ENCODE measurements at places on chromosomes 2 and 18. TPM values are rescaled to one million over a fixed set of nuclear protein-coding genes. Genes with fewer than 3 reads are reported as not detected.

NPHP1 gene
- total RNA-seq: 4.1 TPM

- H3K4me1 ChIP-seq: peaks cover 8% of the 10 kb centered on the region
- no peak within 1 kb of the TSS for H3K27ac ChIP-seq
- H3K36me3 ChIP-seq: no peaks in the 10 kb centered on the region
Measured at GRCh38 chr2:98935777-98936352, at the start of gene CRACDL. CRACDL (minus strand) TSS chr2:98936225; CDS start chr2:98846800, 89,425 bp downstream.

- no peaks in the 10 kb centered on the region for H3K36me3 ChIP-seq
- no peaks in the 10 kb centered on the region for H3K27me3 ChIP-seq
- H3K4me1 ChIP-seq: no peaks in the 10 kb centered on the region
Measured at GRCh38 chr2:160005908-160006307, 56.5 kb downstream of the PLA2R1 start.

DNA sequence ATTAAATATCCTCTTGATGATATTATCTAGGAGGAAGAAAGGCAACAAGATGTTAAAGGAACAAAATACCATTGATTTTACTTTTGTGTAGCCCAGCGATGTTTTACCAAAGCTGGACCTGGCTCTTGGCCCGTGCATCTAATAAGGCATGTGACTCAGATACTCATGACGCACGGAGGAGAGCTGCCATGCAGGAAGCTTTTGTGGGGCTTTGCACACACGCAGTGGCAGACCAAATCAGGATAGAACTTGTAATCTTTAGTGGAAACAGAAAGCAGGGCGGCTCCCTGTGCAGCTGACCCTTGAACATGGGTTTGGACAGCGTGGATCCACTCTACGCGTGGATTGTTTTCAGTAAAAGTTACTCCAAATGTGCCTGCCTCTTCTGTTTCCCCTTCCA is 190.0 kb downstream of the NAPG start:
- H3K4me1 ChIP-seq: no peaks in the 10 kb centered on the region
- H3K36me3 ChIP-seq: no peaks in the 10 kb centered on the region
- no peak overlapping the region for H3K27ac ChIP-seq
- no peak overlapping the region for H3K4me3 ChIP-seq

DNA sequence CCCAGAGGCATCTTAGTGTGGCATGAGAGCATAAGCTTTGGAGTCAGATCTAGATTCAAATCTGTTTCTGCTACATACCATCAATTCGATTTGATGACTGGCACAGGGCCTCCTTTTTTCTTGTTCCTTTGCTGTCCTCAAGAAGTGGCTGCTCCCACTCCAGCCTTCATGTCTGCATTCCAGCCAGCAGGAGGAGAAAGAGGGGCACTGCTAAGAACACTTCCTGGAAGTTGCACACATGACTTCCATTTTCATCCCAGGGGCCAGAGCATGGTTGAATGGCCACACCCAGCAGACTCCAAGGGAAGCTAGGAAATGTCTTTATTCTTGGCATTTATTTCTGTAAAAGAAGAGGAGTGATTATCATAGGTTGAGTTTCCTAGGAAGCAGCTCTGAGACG is 50.4 kb downstream of the EML6 start:
- H3K27me3 ChIP-seq: no peaks in the 10 kb centered on the region
- DNase-seq: no peak
- H3K36me3 ChIP-seq: no peaks in the 10 kb centered on the region
- no peak overlapping the region for H3K27ac ChIP-seq
- H3K4me1 ChIP-seq: no peaks in the 10 kb centered on the region

GRCh38 chr2:25103287-25103871 is 61.5 kb downstream of the EFR3B start:
- no peaks in the 10 kb centered on the region for H3K36me3 ChIP-seq
- DNase-seq: no peak
- H3K27ac ChIP-seq: no peak overlapping the region
- no peaks in the 10 kb centered on the region for H3K27me3 ChIP-seq
- H3K4me3 ChIP-seq: no peak overlapping the region

Measured in upper lobe of right lung (tissue), 1 donor.